ENCODE measurements at places on chromosomes 6 and 20. TPM values are rescaled to one million over a fixed set of nuclear protein-coding genes. Genes with fewer than 3 reads are reported as not detected.
A peak's percentile ranks its signal among the peaks of the same experiment; 100 is the strongest.

GRCh38 chr20:57414867-57415592, 23.8 kb downstream of the RBM38 start:
- no peaks in the 10 kb centered on the region for H3K27me3 ChIP-seq
- H3K36me3 ChIP-seq, result no peaks in the 10 kb centered on the region
- H3K27ac ChIP-seq, result no peak overlapping the region
- no peak overlapping the region for H3K4me3 ChIP-seq

- H3K4me1 ChIP-seq, result peaks cover 57% of the 10 kb centered on the region
- no peak overlapping the region for H3K4me3 ChIP-seq
- peak overlapping the region; percentile 77 for H3K27ac ChIP-seq
- H3K36me3 ChIP-seq, result no peaks in the 10 kb centered on the region
- peak; percentile 72 for DNase-seq
Measured at GRCh38 chr6:36907781-36908180, 22.0 kb downstream of the C6orf89 start.

- H3K27ac ChIP-seq, result no peak overlapping the region
- DNase-seq, result no peak
- no peaks in the 10 kb centered on the region for H3K27me3 ChIP-seq
Measured at GRCh38 chr20:18742841-18743240, 70.7 kb upstream of the SCP2D1 start.

DNA sequence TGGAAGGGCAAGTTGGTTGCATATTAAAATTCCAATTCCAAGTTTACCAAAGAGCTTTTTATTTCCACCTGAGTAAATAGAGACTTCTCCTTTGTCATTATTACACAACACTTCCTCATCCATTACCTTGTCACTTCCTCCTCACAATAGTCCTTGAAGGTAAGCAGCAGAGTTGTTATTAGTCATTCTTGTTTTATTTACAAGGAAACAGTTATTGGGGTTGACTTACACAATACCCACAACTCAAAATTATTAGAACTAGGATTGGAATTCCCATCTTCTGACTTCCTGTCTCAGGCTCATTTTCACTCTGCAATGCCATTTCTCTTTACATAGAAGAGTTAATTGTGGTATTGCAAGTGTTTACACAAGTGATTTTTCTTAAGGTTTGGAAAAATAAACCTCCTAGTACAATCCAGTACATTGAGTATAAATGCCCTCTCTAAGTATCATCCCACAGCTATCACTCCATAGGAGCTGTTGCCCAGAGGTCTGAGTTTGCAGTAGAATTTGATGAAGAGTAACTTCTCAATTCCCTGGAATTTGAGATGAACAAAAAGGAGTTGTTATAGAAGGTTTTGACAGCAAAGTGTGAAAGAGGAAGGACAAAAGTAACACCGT, 28.9 kb upstream of the MTRF1L start:
- H3K36me3 ChIP-seq, result no peaks in the 10 kb centered on the region
- H3K4me3 ChIP-seq, result no peak overlapping the region
- no peak for DNase-seq
- no peaks in the 10 kb centered on the region for H3K4me1 ChIP-seq
- H3K27me3 ChIP-seq, result no peaks in the 10 kb centered on the region
- no peak overlapping the region for H3K27ac ChIP-seq

HAO1 gene
- not detected for total RNA-seq

TMEM217 gene
- not detected for total RNA-seq

DNA sequence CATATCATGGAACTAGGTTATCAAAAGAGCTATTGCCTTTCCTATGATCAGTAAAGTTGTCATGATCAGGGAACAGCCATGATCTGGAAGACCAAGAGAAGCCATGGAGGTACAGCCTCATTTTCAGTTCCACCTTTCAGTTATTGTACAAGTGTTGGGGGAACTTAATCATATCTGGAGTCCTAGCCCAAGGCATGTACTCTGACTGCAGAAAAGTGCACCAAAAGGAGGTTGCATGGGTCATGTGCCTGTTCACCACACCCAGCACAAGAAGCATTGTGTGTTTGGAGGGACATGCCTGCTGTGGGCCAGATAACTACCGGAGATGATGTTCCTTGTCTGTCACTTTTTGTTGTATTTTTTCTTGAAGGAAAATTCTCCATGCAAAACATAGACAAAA, 185.8 kb upstream of the MAN1A1 start:
- H3K4me1 ChIP-seq, result no peaks in the 10 kb centered on the region
- no peaks in the 10 kb centered on the region for H3K36me3 ChIP-seq
- no peaks in the 10 kb centered on the region for H3K27me3 ChIP-seq

PLA2G7 gene
- total RNA-seq, result 0.12 TPM

DNA sequence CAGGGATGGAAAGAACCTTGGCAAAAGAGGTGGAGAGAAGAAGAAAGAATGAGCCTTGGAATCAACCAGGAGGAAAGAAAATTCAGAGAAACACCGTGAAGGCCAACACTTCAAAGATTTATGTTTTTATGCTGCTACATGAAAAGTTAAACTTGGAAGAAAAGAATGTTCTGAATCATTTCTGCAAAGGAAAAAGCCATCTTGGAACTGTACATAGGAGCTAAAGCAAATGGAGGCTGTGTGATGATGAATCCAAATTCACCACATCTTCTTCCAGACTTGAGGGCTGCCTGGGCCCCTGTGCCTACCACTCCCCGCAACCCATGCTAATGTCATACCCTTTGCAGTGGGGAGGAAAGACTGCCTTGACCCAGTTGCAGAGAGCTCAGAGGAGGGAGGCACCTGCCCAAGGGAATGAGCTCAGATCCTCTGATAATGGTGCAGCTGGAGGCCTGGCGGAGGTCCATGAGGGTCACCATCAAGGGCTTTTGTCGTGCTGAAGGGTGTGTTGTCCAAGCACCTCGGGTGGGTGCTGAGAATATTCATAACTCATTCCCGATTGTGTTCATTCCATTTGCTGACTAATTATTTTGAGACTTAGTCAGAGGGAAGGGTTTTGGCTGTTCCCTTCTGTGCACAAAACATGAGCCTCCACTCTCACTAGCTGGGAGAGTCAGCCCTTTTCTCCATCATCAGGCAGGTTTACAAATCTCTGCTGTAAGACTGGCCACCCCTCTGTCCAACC, 245.8 kb upstream of the JAG1 start:
- no peak overlapping the region for H3K4me3 ChIP-seq
- no peaks in the 10 kb centered on the region for H3K4me1 ChIP-seq
- no peaks in the 10 kb centered on the region for H3K36me3 ChIP-seq
- no peaks in the 10 kb centered on the region for H3K27me3 ChIP-seq
- H3K27ac ChIP-seq, result no peak overlapping the region

CD93 gene
- 53.9 TPM for total RNA-seq

MRPL18 gene
- 57.1 TPM for total RNA-seq

DNA sequence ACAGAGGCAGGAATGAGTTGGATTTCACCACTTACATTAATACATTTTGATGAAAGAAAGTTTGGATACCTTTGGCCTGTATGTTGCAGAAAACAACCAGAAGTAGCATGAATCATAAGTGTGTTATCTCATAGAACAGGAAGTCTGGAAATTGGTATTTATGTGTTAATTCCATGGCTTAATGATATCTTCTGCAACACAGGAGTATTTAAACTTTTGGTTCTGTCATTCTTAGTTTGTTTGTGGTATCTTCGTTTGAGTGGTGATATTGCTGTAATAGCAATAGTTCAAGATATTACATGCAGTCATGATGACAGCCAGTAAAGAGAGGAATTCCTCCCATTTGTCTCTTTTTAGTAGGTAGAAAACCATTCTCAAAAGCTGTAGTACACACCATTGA, 177.3 kb downstream of the CDKAL1 start:
- no peaks in the 10 kb centered on the region for H3K27me3 ChIP-seq
- no peaks in the 10 kb centered on the region for H3K36me3 ChIP-seq
- H3K4me1 ChIP-seq, result peaks cover 3% of the 10 kb centered on the region
- DNase-seq, result no peak
- H3K4me3 ChIP-seq, result no peak overlapping the region
- no peak overlapping the region for H3K27ac ChIP-seq

SMIM26 gene
- 109 TPM for total RNA-seq

All from heart right ventricle (tissue), 16 donors.